Posterior vena cava (tissue), 2 donors: ENCODE measurements at places on chromosomes 13 and 19. TPM values are rescaled to one million over a fixed set of nuclear protein-coding genes. Genes with fewer than 3 reads are reported as not detected.

DNA sequence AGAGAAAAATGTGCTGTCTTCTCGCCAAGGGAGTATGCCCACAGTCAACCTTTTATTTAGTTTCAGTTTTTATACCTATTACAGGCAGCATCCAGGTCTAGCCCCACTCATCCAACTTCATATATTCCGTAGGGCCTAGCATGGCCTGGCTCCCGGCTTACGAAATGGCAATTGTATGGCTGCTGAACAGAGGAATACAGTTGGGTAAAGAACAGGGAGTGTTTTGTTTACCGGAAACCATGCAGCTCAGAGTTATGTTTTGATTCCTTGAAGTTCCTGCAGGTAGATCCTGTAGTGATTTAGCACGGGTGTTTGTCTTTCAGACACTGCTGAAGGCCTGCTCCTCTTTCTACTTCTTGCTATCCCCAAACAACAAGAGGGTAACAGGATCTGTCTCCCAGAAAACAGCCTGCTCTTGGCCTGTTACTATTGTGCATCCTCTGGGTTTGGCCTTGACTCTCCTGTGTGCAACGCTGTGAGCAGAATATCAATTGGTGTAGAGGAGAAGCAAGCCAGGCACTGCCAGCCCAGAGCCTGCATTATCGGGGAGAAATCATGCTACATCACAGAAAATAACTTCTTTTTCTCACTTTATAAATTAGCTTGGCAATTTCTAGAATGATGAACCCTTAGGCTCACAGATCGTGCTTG lies 32.4 kb downstream of the OLFM4 start:
- DNase-seq: no peak

DNA sequence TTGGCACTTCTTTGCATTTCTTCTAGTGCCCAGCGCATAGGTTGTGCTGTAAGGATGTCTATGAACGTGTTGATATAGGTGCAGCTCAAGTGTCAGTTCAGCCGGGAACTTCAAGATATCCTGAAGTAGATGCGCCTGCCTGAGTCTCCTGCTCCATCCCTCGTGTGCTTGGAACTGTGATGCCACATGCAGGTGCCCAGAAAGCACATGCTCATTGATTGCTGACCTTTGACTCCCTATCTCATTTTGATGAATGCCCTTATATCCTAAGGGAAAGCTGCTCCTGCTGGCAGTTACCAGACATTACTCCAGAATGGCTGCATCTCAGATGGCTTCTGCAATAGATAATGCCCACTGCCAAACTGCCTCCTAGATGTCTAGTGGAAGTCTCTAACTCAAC lies 40.9 kb downstream of the CBY2 start:
- DNase-seq: no peak

ELAVL1 gene
- 50.7 TPM for total RNA-seq

- no peak for DNase-seq
These were observed 62.2 kb upstream of the NBEA start for GRCh38 chr13:34879851-34880250.

SLC46A3 gene
- 6.9 TPM for total RNA-seq

GRCh38 chr19:823565-824121 lies 1.9 kb upstream of the PLPPR3 start:
- peak; percentile 64 for DNase-seq

BCAM gene
- total RNA-seq: 53.8 TPM

DNA sequence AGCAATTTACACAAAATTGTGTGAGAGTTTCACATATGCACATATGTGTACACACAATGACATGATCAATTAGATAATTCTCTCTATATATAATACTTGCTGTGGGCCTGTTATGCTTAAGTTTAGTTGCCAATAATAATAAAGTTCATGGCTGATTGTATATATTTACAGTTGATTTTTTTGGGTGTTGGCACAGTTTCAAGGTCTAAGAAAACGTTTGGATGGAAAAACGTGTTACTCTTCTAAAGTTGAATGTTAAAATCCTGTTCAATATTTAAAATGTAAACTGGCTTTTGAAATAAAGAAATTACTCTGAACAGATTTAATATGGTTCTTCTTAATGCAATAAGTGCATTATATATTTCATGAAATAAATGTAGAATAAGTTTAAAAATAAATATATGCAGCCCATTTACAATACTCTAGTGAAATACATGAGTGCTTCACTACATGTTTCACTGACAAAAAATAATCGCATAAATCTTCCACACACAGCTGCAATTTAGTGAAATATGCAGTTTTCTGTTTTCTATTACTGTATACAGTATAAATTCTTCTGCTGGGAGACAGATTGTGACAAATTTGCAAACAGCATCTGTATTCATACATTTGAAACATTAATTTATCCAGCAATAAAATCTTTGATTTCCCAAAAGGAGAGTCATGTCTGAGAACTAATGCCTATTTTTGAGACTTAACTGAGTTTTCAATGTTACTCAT lies 586.9 kb upstream of the KLHL1 start:
- DNase-seq: no peak

DNA sequence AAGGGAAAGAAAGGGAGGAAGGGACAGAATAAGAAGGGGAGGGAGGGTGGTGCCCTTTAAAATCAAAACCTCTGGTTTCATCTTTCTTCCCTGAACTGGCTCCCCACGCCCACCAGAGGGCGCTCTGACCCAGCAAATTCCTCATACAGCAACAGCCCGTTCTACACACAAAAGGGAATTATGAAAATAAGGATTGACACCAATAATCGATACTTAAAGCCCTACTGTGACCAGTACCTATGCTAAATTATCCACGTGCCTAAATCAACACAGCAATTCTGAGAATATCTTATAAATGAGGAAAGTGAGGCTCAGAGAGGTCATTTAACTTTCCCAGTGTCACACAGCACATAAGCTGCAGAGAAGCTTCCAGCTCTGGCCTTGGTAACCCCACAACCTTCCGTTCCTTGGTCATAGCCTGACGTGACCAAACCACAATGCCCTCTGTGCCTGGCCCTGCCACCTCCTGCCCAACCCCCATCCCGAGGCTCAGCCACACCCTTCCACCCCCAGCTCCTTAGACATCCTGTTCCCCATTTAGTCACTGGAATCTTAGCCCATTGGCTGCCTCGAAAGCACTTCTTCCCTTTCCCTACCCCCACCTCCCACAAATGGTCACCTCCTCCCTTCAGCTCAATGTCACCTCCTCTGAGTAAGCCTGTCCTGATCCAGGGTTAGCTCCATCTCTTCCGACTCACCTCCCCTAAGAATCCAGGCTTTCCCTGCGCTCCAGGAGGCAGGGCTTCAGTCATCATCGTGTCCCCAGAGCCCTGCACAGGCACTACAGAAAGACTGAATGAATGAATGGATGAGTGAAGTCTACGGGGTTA lies 34.2 kb upstream of the PNMA8B start:
- DNase-seq: peak; percentile 93

C19orf38 gene
- 2.3 TPM for total RNA-seq

CACNG8 gene
- 0.09 TPM for total RNA-seq

DNA sequence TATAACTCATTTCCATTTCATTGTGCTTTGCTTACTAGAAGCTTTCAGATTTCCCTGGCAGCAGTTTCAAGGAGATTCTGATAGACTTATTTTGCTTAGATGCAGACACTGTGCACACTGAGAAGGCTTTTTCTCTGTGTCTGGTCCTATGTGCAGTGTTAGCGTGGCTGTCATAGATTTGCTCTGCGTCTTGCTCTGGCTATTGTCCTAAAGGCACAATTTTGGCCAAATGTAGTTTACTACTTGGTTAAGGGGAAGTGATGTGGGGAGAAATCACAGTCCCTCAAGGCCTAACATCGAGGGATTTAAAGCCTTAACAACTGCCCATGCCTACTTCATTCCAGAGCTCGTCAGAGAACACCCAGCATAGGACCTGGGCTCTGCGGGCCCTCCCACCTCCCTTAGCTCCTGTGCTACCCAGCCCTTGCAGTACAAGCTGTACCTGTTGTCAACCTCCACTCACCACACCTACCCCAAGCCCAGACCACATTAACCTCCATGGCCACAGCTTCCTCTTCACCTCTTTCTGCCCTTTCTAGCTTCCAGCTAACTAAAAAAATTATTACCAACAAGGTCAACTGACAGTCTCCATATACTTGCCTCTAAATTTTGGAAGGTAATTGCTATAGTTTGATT lies 38.9 kb upstream of the KATNAL1 start:
- no peak for DNase-seq

SIGLEC7 gene
- total RNA-seq: 5.5 TPM

KCNJ14 gene
- 0.52 TPM for total RNA-seq

DNA sequence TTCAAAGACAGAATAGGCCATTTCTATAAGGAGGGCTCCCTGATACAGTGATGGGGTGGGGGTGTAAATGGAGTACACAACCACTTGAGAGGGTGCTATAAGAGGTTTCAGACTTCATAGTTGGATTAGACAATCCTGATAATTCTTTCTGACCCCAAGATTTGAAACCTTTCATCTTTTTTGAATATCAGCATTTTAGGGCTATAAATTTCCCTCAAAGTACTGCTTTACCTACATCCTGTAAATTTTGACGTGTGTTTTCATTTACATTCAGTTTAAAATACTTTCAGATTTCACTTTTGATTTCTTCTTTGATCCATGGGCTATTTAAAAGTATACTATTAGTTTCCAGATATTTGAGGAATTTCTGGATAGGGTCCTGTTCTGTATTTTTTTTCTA lies 40.0 kb upstream of the SIN3B start:
- no peak for DNase-seq

GRCh38 chr13:24648271-24648670 lies 31.9 kb upstream of the ATP12A start:
- no peak for DNase-seq

GRCh38 chr13:27976362-27977091 lies 7.4 kb upstream of the CDX2 start:
- no peak for DNase-seq

BBC3 gene
- total RNA-seq: 3.7 TPM

- no peak for DNase-seq
These were observed 4.2 kb downstream of the NEK3 start for GRCh38 chr13:52155177-52155576.

DNA sequence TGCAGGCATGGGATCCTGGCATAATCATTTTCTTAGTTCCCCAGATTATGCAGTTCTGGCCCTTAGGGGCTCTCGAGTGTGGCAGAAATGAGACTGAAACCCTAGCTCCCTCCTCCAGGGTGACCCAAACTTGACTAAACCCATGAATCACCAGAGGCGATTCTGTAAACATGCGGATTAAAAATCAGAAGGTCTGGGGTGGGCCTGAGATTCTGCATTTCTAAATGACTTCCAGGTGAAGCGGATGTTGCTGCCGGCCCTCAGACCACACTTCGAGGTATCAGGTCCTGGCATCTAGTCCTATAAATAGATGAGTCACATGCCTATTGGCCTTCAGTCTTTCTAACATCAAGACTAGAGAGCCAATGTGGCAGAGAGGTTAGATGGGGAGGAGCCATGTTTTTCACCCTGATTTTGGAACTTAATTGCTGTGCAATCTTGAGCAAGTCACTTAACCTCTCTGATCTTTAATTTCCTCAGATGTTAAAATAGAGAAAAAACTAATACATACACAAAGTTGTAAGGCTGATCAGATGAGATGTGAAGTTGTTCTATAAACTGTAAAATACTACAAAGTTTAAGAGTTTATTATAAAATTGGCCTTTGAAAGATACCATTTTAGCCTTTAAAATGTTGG lies 431.2 kb downstream of the FOXO1 start:
- DNase-seq: no peak

TARM1 gene
- total RNA-seq: not detected

DNA sequence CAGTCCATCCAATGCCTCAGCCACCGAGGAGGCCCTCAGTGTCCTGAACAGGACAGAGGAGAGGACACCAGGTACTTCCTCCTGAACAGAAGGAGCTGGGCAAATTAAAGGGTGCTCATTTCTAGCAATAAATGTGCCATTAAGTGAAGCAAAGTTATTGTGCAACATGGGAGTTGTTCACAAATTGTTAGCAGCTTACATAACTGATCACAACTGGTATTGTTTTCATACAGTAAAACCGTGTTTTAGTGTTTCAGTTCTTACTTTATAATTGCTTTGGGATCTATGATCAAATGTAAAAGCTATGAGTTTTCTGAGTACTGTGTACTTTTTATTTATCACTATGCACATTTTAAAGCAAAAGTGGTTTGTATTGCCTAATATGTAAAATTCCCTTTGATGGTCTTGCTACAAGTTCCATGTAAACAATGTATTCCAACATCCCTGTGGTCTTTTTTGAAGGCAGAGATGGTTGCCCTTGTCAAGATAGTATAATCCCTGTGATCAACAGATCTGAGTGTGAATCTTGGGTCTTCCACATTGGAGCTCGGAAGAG lies 263.1 kb downstream of the FGF14 start:
- DNase-seq: no peak

DNA sequence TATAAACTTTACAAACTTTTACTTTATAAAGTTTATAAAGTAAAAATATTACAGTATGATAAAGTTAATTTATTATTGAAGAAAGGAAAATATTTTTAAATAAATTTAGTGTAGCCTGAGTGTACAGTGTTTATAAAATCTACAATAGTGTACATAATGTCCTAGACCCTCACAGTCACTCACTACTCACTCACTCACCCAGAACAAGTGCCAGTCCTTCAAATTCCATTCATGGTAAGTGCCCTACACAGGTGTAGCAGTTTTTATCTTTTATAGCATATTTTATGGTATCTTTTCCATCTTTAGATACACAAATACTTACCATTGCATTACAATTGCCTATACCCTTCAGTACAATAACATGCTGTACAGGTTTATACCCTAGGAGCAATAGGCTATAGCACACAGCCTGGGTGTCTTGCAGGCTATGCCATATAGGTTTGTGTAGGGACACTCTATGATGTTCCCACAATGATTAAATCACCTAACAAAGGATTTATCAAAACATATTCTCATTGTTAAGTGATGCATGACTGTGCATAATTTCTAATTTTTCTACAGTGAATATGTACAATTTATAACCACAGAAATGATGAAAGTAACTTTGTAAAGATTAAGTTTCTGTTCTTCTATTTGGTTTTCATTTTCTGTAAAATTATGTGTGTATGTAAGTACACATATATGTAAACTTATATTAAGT lies 98.0 kb downstream of the SPRY2 start:
- no peak for DNase-seq

- DNase-seq: no peak
These were observed 16.8 kb downstream of the LIPE start for GRCh38 chr19:42410371-42410770.

DNA sequence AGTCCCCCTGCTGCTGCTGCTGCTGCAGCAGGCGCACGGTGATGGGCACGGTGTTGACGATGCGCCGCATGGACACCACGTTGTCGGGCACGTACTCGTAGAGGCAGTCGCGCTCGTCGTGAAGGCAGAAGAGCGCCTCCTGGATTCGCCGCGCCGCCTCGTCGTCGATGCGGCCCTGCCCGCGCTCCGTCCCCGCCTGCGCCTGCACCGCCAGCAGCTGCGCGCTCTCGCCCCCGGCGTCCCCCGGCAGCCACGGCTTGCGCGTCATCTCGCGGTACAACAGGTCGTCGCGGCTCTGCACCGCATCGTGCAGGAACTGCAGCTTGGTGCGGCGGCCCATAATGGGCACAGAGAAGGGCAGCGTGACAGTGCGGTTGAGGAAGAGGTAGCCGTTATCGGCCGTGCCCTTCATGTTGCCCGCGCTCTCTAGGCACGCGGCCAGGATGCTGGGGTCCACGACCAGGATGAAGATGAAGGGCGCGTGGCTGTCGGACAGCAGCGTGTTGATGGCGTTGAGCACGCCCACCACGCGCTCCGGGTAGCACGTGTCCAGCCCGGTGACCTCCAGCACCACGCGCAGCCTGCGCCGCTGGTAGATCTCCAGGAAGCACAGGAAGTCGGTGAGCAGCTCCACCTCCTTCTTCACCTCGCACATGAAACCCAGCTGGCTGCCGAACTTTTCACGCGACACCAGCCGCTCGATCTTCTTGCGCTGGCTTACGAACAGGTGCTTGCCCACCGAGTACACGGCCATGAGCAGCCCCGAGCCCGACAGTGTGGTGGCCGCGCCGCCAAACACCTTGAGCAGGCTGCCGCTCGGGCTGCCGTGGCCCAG lies 8.1 kb downstream of the NKPD1 start:
- DNase-seq: no peak

ZNF177 gene
- total RNA-seq: 4.0 TPM

LGALS14 gene
- not detected for total RNA-seq
